ENCODE measurements at places on chromosomes 2 and 18.

- no peak for DNase-seq
These were observed 13.3 kb downstream of the TUBB6 start for GRCh38 chr18:12321333-12321732.

DNA sequence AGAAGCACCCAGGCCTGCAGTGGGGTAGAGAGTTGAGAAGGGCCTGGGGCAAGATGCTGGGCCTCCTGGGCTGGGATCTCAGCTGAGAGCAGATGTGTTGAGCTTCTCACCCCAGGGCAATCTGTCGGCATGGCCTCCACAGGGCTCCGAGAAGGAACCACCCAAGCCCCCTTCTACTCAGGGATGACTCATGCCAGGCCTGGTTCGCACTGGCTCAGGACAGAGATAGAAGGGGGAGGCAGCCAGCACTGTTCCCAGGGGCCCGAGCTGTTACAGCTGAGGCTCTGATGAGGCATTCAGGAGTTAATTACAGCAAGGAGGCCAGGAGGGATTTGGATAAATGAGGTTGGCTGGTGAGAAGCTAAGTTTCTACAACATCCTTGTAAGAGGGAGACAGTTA lies 62.5 kb downstream of the CENPO start:
- no peak for DNase-seq

GRCh38 chr2:83851066-83851465 lies 608.0 kb downstream of the SUCLG1 start:
- DNase-seq: no peak

- no peak for DNase-seq
These were observed 54.2 kb upstream of the ZSWIM2 start for GRCh38 chr2:186903216-186903615.

DNA sequence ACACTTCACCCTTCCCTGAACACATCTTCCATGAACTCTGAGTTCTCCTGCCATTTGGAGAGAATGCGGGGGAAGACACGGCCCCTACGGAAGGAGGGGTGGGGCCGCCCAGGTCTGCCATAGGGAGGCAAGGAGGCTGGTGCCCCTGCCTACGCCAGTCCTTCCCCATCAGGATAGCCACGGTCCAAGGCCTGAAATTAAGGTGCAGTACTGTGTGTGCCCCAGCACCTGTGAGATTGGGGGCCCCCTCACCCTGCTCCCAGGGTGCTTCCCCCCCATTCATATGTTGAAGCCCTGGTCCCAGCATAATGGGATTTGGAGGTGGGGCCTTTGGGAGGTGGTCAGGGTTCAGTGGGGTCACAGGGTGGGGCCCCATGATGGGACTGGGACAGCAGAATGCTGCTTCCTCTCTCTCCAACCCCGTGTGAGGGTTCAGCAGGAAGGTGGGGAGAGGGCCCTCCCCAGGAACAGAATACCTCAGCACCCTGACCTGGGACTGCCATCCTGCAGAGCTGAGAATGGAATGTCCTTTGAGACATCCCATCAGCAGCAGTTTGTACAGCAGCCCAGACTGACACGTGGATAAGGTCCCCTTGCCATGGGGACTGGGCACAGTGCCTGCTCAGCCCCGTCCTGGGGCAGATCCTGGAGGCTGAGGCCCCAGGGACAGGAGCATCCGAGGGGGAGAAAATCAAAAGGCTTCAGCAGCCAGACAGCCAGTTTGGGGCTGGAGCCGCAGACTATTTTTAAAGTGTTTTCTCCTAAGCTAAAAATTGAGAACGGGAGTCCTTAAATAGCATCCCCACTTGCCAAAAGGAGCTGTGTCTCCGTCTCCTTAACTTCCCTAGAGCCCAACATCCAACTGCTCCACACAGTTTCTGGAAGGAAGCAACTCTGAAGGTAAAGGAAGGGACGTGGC lies 105.1 kb downstream of the NDUFA10 start:
- DNase-seq: no peak

- DNase-seq: no peak
These were observed 83.2 kb upstream of the RND3 start for GRCh38 chr2:150570712-150571111.

GRCh38 chr2:35714883-35715282 lies 640.7 kb upstream of the CRIM1 start:
- DNase-seq: no peak

GRCh38 chr2:101251844-101252407 lies 760 bp upstream of the CNOT11 start:
- peak; percentile 75 for DNase-seq

GRCh38 chr2:209425471-209426071 lies 1.7 kb downstream of the MAP2 start:
- DNase-seq: peak; percentile 7

DNA sequence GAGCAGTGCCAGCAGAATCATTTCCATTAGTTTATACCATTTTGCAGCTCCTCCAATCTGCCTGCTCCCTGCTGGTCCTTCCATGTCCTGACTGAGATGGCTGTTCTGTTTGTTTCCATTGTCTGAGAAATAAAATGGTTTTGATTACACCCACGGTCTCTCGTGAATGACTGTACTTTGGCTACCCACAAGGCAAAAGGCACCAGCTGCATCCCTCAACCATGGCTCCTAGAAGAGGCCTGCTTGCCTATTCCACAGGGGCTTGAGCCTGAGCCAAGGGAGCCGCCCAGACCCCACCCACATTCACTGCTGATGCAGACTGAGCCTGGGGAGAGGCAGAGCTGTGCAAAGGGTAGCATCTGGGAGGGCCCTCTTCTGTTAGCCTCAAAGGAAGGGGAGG lies 31.2 kb downstream of the MARCHF4 start:
- DNase-seq: no peak
